Stimulated activated CD8-positive, alpha-beta memory T cell treated with anti-CD3 and anti-CD28 coated beads, Interleukin-7, amount 100 ng/mL, for 1 hour (primary cell): ENCODE measurements at places on chromosomes 4 and X.

- no peak for DNase-seq
Measured at GRCh38 chrX:129577473-129577872, 37.4 kb downstream of the OCRL start.

DNA sequence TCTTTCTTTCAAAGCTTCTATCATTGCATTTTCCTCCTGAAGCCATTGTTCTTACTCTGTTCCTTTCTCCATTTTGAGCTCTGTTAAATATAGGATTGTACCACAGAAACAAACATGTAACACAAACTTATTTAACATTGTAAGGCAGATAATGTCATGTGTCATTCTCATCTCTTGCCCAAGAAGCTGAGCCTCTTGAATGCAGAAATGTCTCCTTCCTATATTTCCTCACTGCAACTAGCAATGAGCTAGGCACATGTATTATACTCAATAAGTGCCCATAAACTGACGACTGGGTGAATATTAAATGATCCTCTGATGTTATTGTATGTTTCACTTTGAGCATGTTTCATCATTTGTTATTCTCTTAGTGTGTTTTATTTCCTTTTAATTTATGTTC is 56.7 kb upstream of the SLC7A11 start:
- no peak for DNase-seq

DNA sequence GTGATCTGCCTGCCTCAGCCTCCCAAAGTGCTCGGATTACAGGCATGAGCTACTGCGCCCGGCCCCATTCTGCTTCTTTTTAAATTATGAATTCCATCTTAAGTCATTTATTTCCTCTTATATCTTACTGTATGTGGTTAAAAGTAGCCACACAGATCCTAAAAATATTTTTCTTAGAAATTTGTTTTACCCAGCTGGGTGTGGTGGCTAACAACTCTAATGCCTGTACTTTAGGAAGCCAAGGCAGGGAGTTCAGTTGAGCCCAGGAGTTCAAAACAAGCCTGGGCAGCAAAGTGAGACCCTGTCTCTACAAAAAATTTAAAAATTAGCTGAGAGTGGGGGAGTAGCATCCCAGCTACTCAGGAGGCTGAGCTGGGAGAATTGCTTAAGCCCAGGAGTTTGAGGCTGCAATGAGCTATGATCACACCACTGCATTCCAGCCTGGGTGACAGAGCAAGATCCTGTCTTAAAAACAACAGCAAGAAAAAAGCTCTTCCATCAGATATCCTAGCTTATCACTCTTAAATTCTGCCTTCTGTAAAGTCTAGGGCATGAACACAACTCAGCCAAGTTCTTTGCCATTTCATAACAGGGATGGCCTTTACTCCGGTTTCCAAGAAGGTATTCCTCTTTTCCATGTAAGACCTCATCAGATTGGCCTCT is 15.1 kb upstream of the AFF1 start:
- no peak for DNase-seq

GRCh38 chr4:41572956-41573355 is 35.0 kb downstream of the LIMCH1 start:
- DNase-seq = no peak

DNA sequence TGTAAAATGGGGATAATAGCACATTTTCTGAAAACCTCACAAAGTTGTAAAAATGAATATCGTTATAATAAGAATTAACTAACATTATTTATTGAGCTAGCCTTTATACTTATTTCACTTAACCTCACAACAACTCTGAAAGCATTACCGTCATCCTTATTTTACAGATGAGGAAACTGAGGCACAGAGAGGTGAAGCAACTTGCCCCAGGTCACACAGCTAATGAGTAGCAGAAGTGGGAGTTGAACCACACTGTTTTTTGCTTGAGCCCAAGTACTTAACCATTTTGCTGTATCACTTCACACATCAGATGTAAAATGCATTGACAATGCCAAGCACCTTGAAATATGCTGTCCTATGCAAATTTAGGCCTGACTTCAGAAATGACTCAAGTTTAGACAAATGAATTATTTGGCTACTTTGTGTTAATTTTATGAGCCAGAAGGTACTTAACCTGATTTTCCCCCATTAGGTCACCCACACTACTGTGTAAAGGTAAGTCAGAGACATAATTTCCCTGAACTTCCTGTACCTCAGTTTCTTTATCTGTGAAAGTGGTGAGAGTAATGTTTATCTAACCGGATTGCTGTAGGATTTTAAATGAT is 23.1 kb downstream of the CD40LG start:
- DNase-seq = no peak

- DNase-seq = no peak
Measured at GRCh38 chr4:48149827-48150370, 15.8 kb upstream of the TXK start.
